ENCODE measurements at places on chromosomes 1 and 21.
A peak's percentile ranks its signal among the peaks of the same experiment; 100 is the strongest.

DNA sequence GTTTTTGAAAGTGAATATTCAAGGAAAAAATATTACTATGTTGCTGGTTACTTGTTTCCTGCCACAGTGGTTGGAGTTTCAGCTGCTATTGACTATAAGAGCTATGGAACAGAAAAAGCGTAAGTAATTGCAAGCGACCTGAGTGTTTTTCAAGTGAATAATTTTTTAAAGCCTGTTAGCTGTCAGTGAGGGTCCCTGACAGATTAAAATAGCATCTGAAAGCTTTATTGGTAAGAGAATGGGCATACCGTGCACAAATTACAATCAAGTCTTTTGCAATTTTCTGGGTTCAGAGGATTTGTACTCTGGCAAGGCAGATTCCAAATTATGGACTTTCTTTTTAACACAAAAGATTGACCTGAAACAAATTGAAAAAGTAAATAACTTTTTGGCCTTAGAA lies 169.7 kb downstream of the ADGRL2 start:
- no peak for DNase-seq

DNA sequence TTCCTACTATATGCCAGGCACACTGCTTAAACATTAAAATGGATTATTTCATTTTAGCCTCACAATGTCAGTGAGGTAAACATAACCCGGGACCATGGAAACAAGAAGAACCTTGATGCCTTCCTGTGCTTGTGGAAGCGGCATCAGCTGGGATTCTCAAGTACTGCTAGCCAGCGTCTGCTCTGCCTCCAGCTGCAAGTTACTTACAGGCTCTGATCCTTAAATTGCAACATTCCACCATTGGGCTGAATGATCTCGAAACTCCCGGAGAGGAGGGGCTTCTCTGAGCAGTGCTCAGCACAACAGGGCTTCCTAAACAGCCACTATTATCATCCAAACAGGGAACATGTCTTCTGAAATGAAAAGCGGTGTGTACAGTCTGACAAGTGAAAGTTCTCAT lies 6.7 kb upstream of the MAN1C1 start:
- no peak for DNase-seq

- DNase-seq: no peak
Observed at GRCh38 chr21:44523567-44524413, 16.2 kb downstream of the KRTAP10-1 start.

GRCh38 chr1:161531986-161532643 lies 7.8 kb downstream of the HSPA6 start:
- DNase-seq: no peak

DNA sequence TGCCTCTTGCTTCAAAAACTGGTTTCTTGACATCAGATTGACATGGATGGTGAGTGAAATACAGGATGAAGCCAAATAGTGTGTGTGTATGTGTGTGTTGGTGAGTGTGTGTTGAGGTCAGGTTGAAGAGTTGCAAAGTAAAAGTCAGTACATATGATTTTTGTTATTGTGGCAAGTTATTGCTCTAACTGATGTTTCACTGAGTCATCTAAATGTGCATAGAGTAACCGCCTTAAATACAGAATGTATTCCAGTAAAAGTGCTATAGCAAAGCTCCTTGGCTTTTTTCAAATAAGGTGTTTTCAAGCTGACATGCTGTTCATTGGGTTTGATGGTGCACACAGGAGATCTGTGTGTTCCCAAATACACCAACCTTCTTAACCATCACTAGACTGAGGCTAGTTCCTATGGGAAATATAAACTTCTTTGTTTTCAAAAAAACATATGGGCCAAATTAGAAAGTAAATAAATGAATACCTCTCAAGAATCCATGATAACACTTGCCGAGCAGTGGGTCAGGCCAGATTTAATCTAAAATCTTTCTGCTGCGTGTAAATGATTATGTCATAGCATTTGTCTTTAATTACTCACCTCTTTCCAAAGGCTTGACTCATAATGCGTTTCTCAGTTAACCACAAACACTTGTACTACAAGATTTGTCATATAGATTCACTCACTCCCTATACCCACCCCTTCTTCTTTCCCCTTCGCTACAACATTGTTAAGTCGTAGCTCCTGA lies 151.1 kb downstream of the LYPLAL1 start:
- DNase-seq: no peak

GRCh38 chr1:25063591-25064416 lies 133.7 kb upstream of the RUNX3 start:
- no peak for DNase-seq

GRCh38 chr21:32770871-32771523 lies 558 bp downstream of the PAXBP1 start:
- peak; percentile 15 for DNase-seq

- DNase-seq: no peak
Observed at GRCh38 chr21:34935898-34936297, 113.2 kb downstream of the RUNX1 start.

DNA sequence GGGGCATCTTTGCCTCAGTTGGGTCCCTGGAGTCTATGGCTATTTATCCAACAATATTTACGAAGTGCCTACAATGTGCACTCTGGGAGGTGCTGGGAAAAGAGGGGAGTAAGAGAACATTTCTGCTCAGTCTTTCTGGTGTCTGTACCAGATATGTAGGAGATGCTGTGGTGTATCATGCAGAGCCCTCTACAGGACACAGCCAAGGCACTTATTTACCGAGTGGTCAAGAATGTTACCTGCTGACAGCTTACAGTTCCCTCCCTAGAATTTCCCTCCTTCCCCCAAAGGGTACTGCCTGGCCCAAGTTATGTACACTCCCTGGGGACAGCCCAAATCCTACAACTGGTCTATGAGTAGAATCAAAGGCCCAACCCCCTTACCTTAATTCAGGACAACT lies 177.7 kb downstream of the C1orf94 start:
- no peak for DNase-seq

GRCh38 chr1:202081992-202082391 lies 40.7 kb upstream of the GPR37L1 start:
- DNase-seq: no peak

- DNase-seq: no peak
Observed at GRCh38 chr1:170881268-170882265, 53.8 kb upstream of the MROH9 start.

DNA sequence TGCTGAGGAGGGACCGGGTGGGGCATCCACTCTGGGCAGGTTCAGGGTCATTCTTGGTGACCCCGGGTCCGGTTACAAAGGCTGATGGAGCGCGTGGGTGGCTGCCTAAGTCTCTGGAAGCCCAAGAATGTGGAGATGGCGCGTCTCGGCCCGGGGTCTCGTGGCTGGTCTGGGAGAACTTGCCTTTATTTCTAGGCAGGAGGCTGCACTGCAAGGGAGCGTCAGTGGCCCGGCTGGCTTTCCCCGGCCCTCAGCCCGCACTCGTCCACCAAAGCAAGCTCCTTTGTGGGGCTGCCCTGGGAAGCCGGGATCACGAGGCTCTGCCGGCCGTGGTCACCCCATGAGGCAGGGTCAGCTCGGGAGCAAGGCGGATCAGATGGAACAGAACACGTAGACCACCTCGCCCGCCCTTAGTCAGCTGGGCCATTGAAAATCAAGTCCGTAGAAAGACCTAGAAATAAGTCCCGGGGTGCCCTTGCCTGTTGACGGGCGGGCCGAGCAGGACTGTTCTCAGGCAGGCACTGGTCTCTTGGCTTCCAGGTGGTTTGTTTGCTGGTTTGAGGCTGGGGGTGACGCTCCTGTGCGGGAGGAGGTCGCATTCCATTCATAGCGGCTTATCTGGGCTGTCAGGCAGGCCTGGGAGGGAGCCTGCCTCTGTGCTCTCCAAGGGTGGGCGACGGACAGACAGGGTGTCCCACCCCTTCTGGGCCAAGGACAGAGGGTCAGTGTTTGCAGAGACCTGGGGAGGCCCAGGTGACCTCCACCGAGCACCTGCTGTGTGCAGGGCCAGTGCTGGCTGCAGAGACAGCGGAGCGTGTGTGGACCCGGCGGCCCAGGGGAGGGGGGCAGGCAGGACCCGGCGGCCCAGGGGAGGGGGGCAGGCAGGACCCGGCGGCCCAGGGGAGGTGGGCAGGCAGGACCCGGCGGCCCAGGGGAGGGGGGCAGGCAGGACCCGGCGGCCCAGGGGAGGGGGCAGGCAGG lies 25.8 kb downstream of the COL18A1 start:
- no peak for DNase-seq

- no peak for DNase-seq
Observed at GRCh38 chr1:206774093-206774492, 1.8 kb upstream of the IL10 start.
